ENCODE measurements at places on chromosomes 13 and 19.

DNA sequence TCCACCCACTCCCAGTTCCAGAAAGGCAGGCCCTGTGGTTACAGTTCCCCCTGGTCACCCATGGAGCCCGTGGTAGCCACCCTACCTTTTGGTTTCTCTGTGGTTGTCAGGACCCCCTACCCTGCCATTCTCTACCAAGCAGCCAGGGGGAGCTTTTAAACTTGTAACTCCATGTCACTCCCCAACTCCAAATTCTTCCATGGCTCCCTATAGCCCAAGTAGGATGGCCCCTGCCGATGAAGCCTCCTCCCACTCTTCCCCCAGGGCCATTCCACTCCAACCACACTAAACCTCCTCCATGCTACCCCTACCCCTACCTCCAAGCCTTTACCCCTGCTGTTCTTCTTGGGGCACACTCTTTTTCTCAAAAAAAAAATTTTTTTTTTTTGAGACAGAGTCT lies 2.2 kb downstream of the S1PR2 start:
- H3K4me1 ChIP-seq = peaks cover 20% of the 10 kb centered on the region
- peak; percentile 70 for DNase-seq
- H3K27ac ChIP-seq = no peak overlapping the region
- no peak overlapping the region for H3K4me3 ChIP-seq

DNA sequence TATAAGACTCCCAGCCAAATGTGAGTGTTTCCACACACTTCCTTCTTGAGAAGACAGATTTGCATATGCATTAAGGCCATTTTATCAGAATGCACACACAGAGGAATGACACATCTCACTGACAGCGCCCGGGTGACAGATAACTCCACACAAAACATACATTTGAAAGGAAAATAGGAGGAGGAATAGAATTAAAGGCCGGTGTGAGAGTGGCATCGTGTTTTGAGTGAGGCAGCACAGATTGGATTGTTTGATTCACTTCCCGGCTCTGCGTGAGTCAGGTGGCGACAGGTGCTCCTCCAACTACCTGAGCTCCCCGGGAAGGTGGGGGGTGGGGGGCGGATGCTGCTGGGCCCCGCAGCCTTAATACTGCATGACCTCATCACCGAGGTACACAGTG lies 429.0 kb downstream of the TSHZ3 start:
- H3K4me1 ChIP-seq = no peaks in the 10 kb centered on the region
- H3K27ac ChIP-seq = no peak overlapping the region
- no peak overlapping the region for H3K4me3 ChIP-seq
- DNase-seq = peak; percentile 7
- H3K27me3 ChIP-seq = no peaks in the 10 kb centered on the region

- peak overlapping the region; percentile 80 for H3K4me3 ChIP-seq
- H3K27me3 ChIP-seq = no peaks in the 10 kb centered on the region
- peaks cover 22% of the 10 kb centered on the region for H3K36me3 ChIP-seq
- peaks cover 4% of the 10 kb centered on the region for H3K4me1 ChIP-seq
Observed at GRCh38 chr19:36215276-36216123, 594 bp downstream of the ZNF146 start.

DNA sequence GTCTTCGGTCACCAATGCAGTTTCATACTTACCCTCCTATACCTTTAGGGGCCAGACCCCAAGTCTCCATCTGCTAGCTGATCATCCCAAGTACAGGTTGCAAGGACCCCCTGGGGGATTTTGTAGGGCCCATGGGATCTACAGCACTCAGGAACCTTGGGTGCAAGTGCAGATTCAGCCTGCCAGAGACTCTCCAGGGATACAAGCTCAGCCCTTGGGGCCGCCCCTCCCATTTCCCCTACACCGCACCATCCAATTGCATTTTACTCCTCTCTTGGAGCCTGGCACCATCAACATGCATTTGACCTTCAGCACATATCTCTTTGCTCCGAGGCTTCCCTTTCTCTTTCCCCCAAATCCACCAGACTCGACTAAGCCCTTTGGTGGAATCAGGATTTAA lies 154.7 kb upstream of the ZNF536 start:
- no peaks in the 10 kb centered on the region for H3K36me3 ChIP-seq
- no peak overlapping the region for H3K4me3 ChIP-seq
- peaks cover 23% of the 10 kb centered on the region for H3K27me3 ChIP-seq
- no peak overlapping the region for H3K27ac ChIP-seq
- no peaks in the 10 kb centered on the region for H3K4me1 ChIP-seq
- no peak for DNase-seq

DNA sequence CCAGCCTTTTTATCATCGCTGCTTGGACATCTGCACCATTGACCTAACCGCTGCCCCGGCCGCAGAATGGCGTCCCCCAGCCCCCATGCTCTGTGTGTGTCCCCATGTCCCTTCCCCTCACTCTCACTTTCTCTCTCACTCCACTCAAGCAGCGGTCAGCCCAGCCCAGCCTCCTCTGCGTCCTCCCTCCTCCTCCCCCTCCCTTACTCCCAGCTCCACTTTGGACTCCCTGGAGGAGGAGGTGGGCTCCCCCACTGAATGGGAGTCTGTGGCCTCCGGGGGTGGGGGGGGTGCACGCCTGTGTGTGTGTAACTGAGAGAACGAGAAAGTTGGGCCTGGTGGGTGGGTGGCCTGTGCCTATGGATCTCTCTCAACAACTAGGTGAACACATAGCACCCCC lies 2.2 kb downstream of the MAP2K7 start:
- peaks cover 45% of the 10 kb centered on the region for H3K36me3 ChIP-seq
- no peak overlapping the region for H3K4me3 ChIP-seq
- no peaks in the 10 kb centered on the region for H3K27me3 ChIP-seq
- no peak overlapping the region for H3K27ac ChIP-seq

DNA sequence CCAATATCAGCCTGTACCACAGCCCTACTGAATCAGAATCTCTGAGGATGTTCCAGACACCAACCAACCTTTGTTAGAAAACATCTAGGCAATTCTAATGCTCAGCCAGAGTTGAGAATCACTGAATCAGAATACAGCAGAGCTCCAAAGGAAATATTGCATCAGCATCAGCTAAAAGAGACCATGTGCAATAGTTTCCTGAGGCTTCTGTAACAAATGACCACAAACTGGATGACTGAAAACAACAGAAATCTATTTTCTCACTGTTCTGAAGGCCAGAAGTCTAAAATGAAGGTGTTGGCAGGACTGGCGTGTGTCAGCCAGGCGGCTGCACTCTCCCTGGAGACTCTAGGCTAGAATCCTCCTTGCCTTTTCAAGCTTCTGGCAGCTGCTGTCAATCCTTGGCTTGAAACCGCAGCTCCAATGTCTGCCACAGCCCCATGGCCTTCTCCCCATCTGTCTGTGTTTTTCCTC lies 1.2 kb upstream of the DCT start:
- H3K27ac ChIP-seq = no peak overlapping the region
- no peaks in the 10 kb centered on the region for H3K36me3 ChIP-seq
- no peak overlapping the region for H3K4me3 ChIP-seq
- peaks cover 4% of the 10 kb centered on the region for H3K27me3 ChIP-seq
- no peak for DNase-seq
- no peaks in the 10 kb centered on the region for H3K4me1 ChIP-seq

- H3K4me3 ChIP-seq = no peak overlapping the region
- no peaks in the 10 kb centered on the region for H3K4me1 ChIP-seq
- no peaks in the 10 kb centered on the region for H3K27me3 ChIP-seq
- no peak for DNase-seq
- no peaks in the 10 kb centered on the region for H3K36me3 ChIP-seq
Observed at GRCh38 chr19:11880598-11880997, 7.0 kb upstream of the ZNF69 start.

DNA sequence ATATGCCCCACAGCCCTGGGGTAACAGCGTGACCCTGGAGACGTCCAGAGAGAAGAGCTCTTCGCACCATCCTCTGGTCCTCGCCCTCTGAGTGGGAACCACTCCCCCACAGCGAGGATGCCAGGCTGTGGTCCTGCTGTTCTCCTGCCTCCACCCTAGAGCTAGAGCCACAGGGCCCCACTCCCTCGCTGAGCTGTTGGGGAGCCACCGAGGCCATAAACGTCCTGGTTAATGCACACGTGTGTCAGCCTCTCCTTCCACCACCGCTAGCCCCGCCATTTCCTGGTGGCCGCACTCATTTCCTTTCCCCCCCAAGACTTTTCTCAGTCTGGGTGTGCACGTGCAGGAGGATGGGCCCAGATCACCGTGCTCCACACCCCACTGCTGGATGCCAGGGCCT lies 11.5 kb downstream of the CEACAM16 start:
- no peak for DNase-seq
- no peaks in the 10 kb centered on the region for H3K36me3 ChIP-seq
- H3K4me1 ChIP-seq = peaks cover 5% of the 10 kb centered on the region
- H3K27me3 ChIP-seq = no peaks in the 10 kb centered on the region
- no peak overlapping the region for H3K4me3 ChIP-seq
- no peak overlapping the region for H3K27ac ChIP-seq

DNA sequence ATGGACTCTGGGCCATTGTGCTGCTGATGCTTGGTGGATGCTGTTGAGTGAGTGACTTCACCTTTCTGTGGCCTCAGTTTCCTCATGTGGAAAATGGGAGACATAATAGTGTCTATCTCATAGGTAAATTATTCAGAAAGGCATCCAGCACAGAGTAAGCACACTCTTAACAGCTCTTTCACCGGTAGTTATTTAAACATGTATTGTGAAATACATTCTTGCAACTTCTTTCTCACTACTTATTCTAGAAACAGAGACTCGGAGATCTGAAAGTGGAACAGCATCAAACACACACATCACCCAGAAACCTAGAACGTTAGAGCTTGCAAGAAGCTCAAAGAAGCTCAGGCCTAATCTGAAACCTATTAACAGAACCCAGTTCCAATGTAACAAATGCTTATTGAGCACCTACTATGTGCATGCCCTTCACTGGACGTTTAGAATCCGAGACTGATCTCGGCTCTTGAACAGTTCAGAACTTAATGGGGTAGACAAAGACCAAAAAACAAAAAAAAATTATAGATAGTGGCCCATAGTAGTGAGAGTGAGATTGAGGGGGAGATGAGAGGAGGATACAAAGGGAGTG lies 4.1 kb downstream of the ZSWIM9 start:
- H3K4me1 ChIP-seq = peaks cover 4% of the 10 kb centered on the region
- DNase-seq = no peak
- H3K36me3 ChIP-seq = peaks cover 6% of the 10 kb centered on the region
- no peak overlapping the region for H3K4me3 ChIP-seq
- H3K27me3 ChIP-seq = no peaks in the 10 kb centered on the region
- no peak overlapping the region for H3K27ac ChIP-seq

- no peak overlapping the region for H3K4me3 ChIP-seq
- H3K27ac ChIP-seq = no peak overlapping the region
- no peaks in the 10 kb centered on the region for H3K4me1 ChIP-seq
- no peaks in the 10 kb centered on the region for H3K36me3 ChIP-seq
Observed at GRCh38 chr13:111211789-111212516, 96.8 kb downstream of the ARHGEF7 start.

GRCh38 chr13:51361106-51361505 lies 21.6 kb downstream of the SERPINE3 start:
- no peak overlapping the region for H3K4me3 ChIP-seq
- no peaks in the 10 kb centered on the region for H3K4me1 ChIP-seq
- H3K36me3 ChIP-seq = peaks cover 34% of the 10 kb centered on the region
- no peak for DNase-seq
- H3K27me3 ChIP-seq = no peaks in the 10 kb centered on the region

DNA sequence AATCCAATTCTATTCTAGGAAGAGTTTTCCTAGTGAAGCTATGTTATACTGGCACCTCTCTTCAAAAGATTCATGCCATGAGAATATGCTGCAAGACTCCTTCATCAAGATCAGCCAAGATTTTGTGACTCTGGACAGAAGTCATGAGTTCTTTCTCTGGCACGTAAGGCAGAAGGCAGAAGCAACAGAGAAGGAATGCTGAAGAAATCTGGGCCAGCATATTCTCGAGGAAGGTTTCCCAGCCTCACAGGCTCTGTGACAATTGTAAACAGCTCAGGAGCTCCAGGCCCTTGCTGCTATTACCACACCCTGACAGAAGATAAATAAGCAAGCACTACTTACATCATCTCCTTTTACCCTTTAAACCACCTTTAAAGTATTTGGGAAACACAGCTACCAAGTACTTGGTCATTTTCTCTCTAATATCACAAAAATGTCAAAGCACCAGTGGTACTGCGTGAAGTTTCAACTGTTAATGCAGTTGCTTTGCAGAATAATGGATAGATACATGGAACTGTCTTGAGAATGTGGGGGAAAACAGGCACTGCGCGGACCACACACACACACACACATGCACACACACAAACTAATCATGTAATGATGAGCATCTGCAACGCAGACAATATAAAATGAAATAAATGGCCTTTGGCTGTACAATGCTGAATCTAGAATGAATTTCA lies 55.4 kb downstream of the INTS6 start:
- H3K27me3 ChIP-seq = no peaks in the 10 kb centered on the region
- no peak overlapping the region for H3K27ac ChIP-seq
- H3K36me3 ChIP-seq = peaks cover 13% of the 10 kb centered on the region

DNA sequence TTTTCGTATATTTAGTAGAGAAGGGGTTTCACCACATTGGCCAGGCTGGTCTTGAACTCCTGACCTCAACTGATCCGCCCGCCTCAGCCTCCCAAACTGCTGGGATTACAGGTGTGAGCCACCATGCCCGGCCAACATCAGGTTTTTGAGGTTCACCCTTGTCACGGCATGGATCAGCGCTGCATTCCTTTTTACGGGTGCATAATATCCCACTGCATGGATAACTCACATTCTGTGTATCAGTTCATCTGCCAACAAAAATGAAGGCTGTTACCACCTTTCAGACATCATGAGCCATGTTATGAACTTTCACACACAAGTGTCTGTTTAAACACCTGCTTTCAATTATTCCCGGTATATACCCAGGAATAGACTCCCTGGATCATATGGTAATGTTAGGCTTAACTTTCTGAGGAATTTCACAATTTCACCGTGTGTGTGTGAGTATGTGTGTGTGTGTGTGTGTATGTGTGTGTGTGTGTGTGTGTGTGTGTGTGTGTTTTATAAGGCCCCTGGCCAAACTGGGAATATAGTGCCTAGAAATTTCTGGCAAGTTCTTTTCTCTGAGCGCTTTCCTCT lies 52.2 kb downstream of the AP1M1 start:
- H3K27ac ChIP-seq = no peak overlapping the region
- H3K4me1 ChIP-seq = no peaks in the 10 kb centered on the region
- H3K4me3 ChIP-seq = no peak overlapping the region
- no peaks in the 10 kb centered on the region for H3K36me3 ChIP-seq

GRCh38 chr13:114261328-114261965 lies 20.0 kb upstream of the UPF3A start:
- peaks cover 98% of the 10 kb centered on the region for H3K36me3 ChIP-seq
- H3K27ac ChIP-seq = no peak overlapping the region
- DNase-seq = no peak
- no peaks in the 10 kb centered on the region for H3K27me3 ChIP-seq
- no peaks in the 10 kb centered on the region for H3K4me1 ChIP-seq

Measured in K562 (cell line).